Mucosa of descending colon (tissue), 3 donors: ENCODE measurements at places on chromosomes 3 and 15.

DNA sequence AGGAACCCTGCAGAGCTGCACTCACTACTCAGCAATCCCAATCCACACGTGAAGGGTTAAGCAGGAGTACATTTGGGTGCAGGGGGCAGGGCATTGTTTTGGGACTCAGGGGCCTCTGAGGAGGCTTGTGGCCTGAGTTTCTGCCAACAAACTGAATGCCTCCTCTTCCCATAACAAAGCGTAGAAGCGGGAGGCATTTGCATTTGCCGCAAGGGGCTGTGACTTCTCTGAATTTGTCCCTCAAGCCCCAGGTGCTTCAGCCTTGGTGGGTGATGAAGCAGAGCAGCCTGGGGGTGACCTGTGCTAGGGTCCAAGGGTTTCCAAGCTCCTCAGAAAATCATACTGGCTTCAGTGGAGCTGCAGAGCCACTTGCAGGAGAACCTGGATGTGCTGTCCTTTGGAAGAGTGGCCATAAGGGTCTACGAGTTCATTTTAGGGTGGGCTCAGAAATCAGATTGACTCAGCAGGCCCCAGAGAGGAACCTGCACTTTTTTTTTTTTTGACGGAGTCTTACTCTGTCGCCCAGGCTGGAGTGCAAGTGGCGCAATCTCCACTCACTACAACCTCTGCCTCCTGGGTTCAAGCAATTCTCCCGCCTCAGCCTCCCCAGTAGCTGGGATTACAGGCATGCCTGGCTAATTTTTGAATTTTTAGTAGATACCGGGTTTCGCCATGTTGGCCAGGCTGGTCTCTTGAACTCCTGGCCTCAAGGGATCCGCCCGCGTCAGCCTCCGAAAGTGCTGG, 1.4 kb upstream of the RPSA start:
- DNase-seq = no peak

DNA sequence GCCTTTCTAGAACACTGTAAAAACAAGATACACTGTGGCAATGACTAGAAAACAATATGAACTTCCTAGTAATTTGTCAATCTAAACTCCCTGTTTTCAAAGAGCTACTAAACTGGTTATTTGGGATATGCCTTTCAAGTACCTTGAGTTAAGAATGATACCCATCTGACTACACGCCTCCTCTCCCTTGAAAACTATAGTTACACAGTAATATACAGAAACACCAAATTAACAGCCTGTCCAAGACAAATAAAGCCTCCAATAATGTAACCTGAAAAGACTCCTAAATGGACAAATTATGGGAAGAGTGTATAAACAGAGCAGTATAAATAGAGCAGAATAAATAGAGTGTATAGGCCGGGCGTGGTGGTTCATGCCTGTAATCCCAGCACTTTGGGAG, 70.1 kb downstream of the SMARCC1 start:
- no peak for DNase-seq

DNA sequence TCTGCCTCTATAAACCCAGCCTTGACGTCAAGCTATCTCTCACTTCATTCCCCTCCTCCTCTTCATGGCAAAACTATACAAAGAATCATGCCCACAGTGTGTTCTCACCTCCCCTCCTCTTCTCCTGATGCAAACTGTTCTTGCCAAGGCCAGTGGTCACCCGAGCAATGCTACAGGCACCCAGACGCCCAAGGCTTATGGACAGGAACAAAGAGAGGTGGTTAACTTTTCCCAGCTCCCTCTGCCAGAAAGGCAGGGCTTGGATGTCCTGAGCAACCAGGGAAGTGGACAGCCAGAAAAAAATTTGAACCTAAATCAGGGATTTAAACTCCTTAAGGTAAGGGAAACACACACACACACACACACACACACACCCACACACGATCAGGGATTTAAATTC, 5.1 kb downstream of the SLC41A3 start:
- DNase-seq = no peak

- DNase-seq = no peak
Observed at GRCh38 chr3:10552631-10552943, 47.2 kb upstream of the ATP2B2 start.
